ENCODE measurements at places on chromosomes 5 and 9.

- peak; percentile 36 for DNase-seq
These were observed 4.1 kb downstream of the DNAJB5 start for GRCh38 chr9:34993502-34994259.

DNA sequence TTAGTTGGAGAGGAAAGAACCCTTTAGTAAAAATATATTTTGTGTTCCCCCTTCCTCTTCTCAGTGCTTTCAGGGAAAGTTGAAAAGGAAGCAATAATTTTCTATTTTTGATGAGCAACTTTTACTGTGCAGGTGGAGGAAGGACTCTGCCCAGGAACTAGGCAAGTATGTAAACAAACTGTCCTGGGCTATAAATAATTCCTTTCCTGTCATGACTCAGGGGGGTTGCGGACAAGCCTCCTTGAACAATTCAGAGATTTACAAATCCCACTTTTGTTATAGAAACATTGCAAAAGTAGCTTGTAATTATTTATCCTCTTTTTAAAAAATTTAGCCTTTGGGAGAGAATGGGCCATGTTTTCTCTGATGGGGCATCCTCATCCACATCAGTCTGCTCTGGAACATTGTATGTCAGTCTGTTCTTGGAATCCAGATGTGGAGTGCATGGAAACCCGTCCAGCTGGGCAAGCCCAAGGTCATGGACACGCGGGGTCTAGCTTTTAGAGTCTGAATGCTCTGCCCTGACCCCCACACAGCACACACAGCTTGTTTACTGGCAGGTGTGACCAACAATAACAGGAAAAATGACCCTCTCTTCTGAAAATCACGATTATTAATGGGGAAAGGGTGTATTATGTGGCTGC, 127.6 kb downstream of the GADD45G start:
- no peak for DNase-seq

DNA sequence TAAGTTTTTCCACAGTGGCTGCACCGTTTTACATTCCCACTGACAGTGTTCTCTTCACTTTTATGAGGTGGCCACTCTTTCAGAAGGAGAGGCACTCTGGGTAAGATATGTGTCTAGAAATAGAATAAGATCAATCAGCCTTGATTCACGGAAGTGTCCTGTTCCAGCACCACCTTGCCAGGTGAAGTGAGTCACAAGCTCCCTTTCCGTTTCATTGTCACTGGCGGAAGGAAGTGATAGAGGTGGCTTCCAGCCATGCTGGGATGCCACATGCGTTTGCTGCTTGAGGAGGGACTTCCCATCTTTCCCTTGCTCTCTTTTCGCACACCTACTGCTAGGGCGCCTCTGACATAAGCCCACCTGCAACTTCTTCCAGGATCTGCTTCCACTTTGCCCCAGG, 217.1 kb downstream of the PIK3R1 start:
- no peak for DNase-seq

DNA sequence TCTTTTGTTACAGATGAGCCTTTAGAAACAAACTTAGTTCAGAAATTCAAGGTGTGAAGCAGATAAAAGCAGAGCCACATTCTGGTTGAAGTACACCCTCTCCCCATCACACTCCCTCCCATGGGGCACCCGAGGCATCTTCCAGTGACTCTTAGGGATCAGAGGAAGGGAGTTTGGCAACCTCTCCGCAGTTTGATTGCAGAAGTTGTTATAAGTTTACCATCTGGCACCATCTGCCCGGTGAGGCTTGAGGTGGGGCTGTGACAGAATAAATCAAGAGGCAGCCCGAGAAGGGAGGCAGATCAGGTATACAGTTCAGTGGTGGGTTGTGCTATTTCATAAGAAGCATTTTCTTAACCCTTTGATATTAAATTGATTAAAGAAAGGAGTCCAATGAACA, 458.6 kb upstream of the CLINT1 start:
- no peak for DNase-seq

DNA sequence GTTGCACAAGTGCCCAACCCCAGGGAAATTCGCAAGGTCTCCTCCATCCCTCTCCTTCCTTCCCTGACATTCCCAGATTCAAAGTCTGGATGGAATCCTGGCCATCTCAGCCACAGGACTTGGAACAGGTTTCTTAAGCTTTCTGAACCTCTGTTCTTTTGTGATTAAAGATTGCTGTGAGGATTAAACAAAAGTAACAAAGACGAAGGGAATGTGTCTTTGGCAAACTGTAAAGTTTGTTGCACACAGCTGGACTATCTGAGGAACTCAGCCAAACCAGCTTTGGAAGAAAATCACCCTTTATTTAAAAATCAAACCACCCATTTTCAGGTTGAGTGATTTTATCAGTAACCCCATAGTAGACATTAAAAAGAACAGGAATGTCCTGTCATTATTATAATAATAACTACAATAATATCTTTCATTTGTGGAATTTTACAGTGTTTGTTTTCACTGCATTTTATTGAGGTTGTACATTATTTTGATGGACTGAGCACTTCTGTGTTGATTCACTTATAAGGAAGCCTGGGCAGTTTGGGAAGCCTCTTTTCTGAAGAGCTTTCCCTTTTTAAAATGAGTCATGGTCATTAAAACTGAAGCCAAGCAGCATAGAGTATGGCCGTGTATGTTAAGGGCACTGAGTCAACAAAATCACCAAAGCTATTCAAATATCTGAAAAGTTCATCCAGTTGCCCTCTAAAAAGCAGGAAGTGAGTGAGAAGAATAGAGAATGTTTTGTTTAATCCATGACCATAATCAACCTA, 310.2 kb downstream of the AGTPBP1 start:
- DNase-seq = no peak

- DNase-seq = no peak
These were observed 1.1 kb downstream of the ELOVL7 start for GRCh38 chr5:60842871-60843385.

DNA sequence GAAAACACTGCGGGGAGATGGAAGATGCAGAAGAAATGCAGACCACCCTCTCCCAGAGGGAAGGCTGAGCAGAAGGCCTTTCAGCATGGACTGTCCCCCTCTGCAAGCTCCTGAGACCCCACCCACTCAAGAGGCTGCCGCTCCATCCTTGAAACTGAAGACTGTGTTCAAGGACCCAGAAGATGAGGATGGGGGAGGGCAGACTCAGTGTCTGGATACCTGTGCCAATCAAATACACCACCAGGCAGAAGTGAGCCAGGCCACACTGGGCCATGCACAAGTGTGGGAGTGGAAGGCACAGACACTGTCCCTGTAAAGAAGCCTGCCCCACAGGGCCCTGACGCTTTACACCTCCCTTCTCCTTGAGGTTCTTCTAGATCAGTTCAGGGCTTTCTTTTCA, 40.0 kb upstream of the IPPK start:
- DNase-seq = no peak

- DNase-seq = no peak
These were observed 5.3 kb upstream of the TJP2 start for GRCh38 chr9:69168709-69169217.

- no peak for DNase-seq
These were observed 243.2 kb upstream of the RGMB start for GRCh38 chr5:98530224-98530623.

All from AG04449 (cell line).